ENCODE measurements at places on chromosomes 13 and 19. TPM values are rescaled to one million over a fixed set of nuclear protein-coding genes. Genes with fewer than 3 reads are reported as not detected.

The PNMA8A gene
- total RNA-seq, result 0.79 TPM

The BEST2 gene
- total RNA-seq, result not detected

The OR1M1 gene
- total RNA-seq, result not detected

The FLT1 gene
- total RNA-seq, result under 0.01 TPM

The FXYD3 gene
- total RNA-seq, result 309 TPM

The DNASE2 gene
- 35.2 TPM for total RNA-seq

The PLPP2 gene
- 39.8 TPM for total RNA-seq

The NMRK2 gene
- not detected for total RNA-seq

The RASAL3 gene
- total RNA-seq, result not detected
